AG09309 (cell line): ENCODE measurements at places on chromosomes 7 and 10.

GRCh38 chr10:131650771-131651673 lies 249.8 kb upstream of the PPP2R2D start:
- no peak for DNase-seq

DNA sequence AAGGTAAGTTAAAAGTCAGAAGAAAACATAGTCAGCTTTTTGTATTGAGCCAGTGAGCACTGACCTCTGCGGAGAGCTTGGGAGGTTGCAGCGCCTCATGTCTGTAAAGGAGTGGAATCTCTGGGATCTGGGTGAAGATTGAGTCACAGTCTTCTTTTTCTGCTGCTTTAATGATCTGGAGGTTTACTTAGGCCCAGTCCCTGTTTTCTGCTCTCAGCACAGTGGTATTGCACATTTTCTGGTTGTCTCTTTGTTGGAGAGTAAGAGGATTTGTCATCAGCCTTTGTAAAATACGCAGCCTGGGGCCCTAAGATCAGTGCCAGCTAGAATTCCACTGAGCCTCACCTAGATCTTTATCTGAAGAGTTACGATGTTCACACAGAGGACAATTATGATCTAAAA lies 58.3 kb upstream of the GJD4 start:
- peak; percentile 67 for DNase-seq

DNA sequence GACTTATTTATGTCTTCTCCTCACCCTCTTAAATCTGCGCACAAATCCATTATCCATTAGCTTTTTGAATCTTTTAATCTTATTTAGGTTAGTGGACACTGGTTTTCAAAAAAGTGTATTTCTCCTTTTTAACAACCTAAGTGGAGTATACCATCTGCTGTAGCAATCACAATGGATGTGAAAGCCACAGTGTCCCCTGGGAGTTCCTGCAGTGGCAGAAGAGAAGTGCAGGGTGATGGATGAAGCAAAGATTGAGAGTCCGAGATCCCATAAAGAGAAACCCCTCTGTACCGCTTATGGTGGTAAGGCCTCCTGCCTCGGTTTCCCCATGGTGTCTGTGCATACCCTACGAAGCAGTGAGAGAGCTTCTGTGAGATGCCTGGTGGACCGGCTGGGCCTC lies 236.4 kb downstream of the COBL start:
- no peak for DNase-seq

DNA sequence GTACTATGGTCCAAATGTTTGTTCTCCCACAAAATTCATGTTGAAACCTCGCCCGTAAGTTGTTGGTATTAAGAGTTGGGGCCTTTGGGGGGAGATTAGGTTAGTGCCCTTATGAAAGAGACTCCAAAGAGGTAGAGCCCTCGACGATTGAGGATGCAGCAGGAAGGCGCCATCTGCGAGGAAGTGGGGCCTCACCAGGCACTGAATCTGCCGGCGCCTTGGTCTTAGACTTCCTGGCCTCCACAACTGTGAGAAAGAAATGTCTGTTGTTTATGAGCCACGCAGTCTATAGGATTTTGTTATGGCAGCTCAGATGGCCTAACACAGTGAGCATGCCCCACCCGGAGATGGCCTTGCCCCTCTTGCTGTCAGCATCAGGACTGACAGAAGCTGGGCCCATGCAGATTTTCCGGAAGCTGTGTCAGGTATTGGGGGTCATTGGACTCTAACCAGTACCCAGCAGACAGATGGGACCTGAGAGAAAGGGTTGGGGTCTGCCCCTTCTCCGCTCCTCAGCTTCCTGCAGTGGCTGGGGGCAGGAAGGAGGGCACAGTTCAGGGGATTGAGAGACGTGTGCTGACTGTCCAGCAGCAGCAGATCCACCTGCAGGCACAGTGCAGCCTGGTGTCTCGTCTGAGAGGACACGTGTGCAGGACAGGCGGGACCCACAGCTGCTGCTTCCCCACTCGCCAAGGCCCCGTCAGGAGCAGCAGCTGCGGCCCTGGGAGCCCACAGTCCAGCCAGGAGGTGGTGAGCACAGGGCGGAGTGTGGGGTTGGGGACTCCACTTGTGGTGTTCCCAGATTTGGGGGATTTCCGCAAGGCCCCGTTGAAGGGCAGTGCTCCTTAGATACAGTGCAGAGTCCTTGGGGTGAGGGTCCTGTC lies 47.8 kb downstream of the MGMT start:
- DNase-seq, result no peak

GRCh38 chr10:21273400-21273968 lies 252.0 kb downstream of the SKIDA1 start:
- no peak for DNase-seq

DNA sequence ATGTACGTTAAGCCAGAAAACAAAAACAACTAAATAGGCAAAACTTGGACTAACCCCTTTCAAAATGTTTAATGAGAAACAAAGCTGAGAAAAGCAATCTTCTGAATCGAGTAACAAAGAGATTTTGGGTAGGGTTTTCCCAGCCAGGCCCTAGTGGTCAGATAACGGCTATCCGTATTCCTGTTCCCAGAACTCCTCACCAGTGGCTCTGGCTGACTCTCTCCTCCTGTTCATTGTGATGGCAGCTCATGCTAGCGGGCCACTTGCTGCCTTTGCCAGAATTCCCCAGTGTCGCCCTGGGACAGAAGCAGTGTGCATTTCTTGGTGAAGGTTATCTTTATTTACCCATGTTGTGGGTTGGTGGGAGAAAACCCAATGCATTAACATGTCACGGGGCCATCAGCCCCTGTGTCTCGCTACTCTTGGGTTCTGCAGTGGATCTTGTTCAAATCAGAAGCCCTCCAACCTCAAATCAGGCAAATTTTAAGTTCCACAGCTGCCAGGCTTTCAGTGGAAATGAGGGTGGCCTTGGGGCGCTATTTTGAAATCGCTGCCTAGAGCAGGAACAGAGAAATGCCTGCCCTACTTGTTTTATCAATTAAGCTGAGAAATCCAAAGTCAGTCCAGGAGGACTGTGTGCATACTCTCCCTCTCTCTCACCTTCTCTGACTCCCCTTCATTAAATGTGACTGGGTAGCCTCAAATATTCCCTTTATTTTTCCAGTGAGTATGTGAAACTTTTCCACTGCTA lies 164.5 kb upstream of the NPVF start:
- DNase-seq, result no peak

DNA sequence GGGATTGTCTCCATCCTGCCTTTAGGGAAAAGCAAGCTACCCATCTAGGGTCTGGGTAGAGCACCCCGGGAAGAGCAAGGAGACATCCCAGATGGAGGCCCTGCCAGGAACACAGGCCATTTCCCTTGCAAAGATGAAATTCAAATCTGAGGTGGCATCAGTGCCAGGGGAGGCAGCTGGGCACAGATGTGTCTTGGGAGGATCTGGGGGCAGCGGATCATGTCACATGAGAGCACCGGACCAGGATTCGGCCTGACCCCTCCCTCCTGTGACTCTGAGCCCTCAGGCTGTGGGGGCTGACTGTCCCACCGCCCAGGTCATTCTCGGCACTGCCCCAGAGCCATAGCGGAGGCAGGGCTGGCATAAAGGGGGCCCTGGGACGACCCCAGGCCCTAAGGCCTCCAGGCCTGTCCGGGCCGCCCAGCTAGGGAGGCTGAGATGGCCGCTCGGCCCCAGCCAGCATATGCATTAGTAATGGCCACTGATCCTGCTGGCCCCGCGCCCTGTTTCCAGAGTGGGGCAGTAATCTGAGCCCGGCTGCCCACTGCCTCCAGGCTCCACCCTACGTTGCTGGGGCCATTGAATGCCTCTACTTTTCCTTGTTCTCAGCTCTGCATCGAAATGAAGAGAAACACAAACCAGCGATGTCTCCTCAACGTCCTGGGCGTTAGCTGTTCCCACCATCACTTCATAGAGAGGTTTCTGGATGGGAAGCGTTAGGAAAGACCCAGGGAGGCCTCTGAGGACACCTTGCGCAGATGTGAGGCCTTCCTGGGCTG lies 148.5 kb downstream of the UBE2H start:
- no peak for DNase-seq

DNA sequence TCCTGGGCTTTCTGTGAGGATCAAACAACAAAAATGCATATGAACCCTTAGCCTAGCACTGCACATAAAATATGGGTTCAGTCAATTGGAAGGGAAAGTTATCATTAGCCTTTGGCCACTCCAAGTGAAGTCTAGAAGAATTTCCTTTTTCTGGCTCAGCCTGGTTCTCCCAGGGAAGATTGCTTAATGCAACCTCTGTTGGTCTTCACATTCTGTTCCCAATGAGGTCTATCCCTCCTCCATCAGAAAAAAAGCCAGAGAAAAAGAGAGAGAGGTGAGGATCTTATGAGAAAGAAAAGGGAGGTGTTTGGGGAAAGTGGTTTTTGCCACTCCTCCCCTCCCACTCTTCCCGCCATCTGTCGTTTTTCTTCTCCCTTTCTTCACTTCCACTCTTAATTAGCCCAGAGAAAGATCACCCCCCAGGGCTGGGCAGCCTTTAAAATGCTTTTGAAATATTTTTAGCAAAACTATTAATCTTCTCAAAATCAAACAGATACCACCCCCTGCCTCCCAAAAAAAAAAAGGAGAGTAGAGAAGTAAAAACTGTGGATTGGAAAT lies 31.1 kb downstream of the CPVL start:
- DNase-seq, result no peak

GRCh38 chr10:128084991-128085390 lies 41.2 kb downstream of the MKI67 start:
- DNase-seq, result no peak
